ENCODE measurements at places on chromosomes 4 and X.

GRCh38 chrX:42519666-42520231 is 258.2 kb downstream of the PPP1R2C start:
- peak; percentile 83 for DNase-seq

- DNase-seq, result no peak
Observed at GRCh38 chr4:61921920-61922319, 721.8 kb downstream of the ADGRL3 start.

DNA sequence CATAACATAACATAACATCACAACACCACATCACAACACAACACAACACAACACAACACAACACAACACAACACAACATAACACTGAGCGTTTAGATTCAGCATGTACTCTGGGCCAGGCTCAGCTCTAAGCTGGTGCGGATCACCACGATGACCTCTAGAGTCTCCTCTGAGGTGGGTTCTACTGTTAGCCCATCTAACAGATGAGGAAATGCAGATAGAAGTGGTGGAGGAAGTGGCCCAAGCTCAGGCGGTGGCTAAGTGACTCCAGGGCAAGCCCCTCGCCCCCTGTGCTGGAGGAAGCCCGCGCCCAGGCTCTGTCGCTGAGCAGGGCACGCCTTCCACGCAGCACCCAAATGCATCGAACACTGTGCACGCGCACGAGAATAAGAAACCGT is 45.3 kb upstream of the CDKN2AIP start:
- no peak for DNase-seq

- no peak for DNase-seq
Observed at GRCh38 chr4:169945636-169946035, 80.6 kb downstream of the MFAP3L start.

- DNase-seq, result no peak
Observed at GRCh38 chr4:48944756-48945241, 38.2 kb upstream of the OCIAD2 start.

DNA sequence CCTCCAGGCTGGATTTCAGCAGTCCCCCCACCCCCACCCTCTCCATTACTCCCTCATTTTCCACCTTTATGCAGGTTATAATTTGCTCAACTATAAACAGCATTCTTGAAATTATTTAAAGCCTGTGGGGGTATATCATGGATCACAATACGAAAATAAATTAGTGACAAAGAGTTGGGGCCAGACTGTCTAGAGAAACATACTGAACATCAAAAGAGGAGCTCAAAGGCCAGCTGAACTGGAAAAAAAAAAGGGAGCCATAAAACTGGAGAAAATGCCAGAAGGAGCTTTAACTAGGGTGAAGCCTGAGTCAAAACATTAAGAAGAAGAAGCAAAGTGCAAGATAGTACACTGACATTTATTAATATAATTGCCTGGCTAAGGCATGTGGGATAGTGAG is 137.8 kb downstream of the ANTXR2 start:
- DNase-seq, result no peak

DNA sequence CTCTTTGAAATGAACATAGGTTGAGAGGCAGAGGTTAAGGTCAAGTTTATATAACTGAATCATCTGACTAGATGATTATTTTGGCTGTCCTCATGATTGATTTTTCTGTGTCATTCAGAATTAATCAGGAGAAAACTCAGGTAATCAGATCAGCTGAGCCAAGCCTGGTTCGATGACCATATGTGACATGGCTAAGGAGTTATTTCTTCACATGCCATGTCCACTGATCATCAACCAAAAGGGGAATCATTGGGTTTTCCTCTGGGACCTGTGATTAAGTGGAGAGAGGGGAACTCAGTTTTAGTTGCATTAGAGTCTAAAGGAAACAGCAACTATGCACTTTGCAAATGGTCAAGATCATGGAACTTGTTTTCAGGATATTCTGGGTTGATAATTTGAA is 20.3 kb upstream of the PACRGL start:
- DNase-seq, result peak; percentile 17

DNA sequence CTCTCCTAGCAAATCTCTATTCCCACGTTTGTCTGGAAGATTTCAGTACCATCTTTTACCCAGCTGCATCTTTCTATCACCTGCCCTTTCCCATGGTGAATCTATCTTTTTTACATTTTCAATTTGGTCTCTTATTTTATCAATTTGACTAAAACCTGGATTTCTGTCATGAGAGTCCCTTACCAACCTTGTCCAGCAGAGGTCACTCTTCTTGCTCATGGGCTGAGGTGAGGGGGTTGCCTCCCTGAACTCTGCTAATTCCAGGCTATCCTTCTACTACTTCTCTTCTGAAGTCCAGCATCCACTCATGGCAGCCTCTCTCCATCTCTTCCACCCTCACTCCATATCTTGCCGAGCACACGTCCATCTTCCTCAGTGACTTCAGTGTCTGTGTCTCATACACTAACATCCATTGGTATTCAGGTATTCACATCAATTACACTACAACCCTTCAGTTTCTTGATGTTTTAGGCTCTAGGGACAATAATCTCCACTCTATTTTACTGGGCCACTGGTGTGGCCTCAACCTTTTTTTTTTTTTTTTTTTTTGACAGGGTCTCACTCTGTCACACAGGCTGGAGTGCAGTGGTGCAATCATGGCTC is 17.8 kb upstream of the ZNF827 start:
- peak; percentile 37 for DNase-seq

DNA sequence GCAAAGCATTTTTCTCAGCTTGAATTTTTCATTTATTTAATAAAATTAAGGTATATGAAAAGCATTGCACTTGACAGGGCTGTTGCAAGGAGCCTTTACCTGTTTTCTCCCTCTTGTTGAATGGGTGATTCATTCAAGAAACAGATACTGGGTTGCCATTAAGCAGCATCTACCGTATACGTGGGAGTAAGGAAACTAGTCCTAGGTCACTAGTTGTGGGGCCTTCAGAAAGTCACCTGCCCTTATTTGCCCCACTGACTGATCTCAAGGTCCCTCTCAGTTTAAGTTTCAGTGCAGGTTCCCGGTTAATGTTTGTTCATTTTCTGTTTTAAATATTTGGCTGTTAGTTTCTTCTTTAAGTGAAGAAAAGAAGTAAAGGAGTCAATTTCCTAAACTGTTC is 34.0 kb downstream of the LHFPL1 start:
- no peak for DNase-seq

DNA sequence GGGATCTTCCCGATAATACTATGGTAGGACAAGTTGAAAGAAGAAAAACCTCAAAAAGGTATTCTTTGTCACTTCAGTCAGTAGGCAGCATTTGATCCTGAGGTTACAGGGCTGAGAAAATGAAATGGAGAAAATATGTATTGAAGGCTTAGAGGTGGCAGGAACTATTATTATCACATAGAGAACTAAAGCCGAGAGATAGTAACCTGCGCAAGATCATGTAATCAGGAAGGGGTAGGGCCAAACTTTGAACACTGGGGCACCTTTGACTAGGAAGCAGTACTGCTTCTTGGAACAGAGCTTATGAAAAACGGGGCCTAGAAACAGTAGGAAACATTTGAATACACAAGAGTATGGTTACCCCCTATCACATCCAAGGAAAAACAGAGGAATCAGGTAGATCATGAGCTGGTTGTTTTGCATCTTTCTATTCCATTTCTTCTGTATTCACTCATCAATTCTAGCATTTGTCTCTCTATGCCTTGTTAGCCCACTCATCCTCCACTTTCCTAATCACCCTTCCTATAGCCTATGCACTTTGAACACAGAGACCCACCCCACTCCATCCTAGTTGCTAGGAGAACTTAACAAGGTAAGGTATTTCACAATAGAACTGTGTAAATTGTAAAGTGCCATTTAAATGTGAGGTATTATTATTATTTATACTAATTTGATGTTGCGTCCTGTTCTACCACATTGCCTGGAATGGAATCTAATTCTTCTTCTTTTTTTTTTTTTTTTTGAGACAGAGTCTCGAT is 34.6 kb upstream of the SLC9A7 start:
- DNase-seq, result no peak

GRCh38 chr4:24949970-24950369 is 37.1 kb upstream of the CCDC149 start:
- no peak for DNase-seq

- no peak for DNase-seq
Observed at GRCh38 chrX:53587795-53588420, 98.6 kb downstream of the HUWE1 start.

GRCh38 chr4:16117164-16117563 is 33.3 kb upstream of the PROM1 start:
- no peak for DNase-seq

GRCh38 chr4:174324725-174325124 is 41.0 kb downstream of the CEP44 start:
- DNase-seq, result peak; percentile 72

Data from fibroblast of skin of right biceps (primary cell).